AG09309 (cell line): ENCODE measurements at places on chromosomes 16 and 17.

GRCh38 chr17:3798273-3799180 is 2.5 kb downstream of the ITGAE start:
- no peak for DNase-seq

DNA sequence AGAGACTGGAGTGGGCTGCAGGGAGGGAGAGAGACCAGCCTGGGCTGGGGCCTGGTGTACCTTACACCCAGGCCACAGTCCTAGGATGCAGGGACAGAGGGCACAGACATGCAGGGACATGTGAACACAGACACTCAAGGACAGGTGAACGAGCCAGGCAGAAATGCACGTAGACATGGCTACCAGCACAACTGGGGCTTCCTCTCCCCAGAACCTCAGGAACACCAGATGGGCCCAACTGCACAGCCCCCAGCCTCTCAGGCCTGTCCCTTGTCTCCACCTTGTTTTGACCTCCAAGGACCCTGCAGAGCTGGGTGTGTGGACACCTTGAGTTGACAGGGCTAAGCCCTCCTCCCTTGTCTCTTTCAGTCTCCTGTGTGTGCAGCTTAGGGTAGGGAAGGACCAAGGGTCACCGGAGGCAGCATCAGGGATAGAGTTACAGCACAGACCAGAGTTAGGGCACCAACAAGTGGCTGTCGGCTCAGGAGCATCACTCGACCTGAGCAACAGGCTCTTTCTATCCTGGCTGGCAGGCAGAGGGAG is 9.2 kb downstream of the SEZ6 start:
- no peak for DNase-seq

DNA sequence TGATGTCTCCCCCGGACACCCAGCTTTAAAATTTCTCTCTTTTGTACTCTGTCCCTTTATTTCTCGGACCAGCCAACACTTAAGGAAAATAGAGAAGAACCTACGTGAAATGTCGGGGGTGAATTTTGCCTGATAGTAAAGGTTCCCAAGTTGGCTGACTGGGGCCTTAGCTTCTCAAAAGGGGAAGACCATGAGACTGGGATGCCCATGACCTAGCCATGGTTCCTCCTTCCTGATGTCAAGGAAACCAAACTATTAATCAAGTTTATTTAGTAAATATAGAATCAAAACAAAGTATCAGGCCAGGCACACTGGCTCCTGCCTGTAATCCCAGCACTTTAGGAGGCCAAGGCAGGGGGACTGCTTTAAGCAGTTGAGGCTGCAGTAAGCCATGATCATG is 2.4 kb upstream of the EIF1 start:
- DNase-seq, result no peak

DNA sequence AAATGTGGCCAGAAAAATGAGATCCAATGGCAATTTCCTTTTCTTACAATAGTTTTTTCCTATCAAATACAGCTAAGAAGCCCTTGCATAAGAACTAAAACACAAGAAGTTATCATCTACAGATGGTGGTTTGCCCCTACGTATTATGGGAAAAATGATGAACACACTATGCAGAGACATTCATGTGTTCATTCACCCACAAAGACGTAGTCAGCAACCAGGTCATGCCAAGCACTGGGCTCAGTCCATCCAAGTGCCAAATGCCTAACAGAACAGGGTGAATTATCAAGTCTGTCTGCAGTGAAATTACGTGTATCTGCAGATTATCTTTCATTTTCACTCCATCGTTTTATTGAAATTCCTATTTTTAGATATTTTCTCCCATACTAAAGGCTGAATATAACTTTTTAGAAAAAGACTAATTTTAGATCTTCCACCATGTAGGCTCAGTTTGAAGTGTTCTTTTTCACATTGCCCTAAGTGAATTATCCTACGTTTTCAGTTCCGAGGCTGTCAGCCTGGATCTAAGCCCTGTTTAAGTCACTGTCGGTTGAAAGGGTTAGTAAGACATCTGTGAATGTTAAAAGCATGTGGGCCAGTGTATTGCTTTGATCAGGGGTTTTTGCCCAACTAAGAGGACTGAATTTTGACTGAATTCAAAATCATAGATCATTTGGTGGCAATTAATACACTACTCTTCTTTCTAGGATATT is 78.1 kb upstream of the DHX40 start:
- DNase-seq, result peak; percentile 23

DNA sequence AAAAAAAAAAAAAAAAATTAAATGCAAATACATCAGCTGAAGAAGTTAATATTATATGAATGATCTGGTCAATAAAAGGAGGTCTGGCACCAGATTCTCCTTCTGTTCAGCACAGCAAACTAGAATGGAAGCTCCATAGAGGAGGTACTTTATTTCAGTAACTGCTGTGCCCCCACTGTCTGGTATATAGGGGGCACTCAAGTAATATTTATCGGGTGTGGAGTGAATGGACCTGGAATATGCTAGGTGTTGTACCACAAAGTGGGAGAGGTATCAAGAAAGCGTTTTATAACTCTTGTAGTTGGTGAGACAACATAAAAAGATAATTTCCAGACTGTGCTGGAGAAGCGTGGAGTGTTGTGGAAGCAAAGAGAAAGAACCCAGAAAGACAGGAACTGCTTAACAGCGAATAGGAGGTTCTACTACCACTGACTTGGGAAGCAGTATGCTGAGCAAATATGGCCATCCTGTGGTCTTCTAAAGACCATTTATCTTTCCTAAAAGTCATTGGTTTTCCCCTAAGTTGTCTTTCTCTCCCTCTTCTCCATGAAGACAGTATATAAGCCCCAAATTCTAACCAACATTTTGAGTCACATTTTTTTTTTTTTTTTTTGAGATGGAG is 12.2 kb upstream of the PRKCA start:
- DNase-seq, result no peak

DNA sequence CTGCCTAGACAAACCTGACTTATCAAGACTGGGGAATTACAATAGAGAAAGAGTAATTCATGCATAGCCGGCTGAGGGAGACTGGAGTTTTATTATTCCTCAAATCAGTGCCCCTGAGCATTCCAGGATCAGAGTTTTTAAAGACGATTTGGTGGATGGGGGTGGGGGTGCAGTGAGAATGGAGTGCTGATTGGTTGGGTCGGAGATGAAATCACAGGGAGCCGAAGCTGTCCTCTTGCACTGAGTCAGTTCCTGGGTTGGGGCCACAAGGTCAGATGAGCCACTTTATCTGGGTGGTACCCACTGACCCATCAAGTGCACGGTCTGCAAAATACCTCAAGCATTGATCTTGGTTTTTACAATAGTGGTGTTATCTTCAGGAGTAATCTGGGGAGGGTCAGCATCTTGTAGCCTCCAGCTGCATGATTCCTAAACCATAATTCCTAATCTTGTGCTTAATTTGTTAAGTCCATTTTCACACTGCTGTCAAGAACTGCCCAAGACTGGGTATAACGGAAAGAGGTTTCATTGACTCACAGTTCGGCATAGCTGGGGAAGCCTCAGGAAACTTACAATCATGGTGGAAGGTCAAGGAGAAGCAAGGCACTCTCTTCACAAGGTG is 69.6 kb downstream of the MARF1 start:
- DNase-seq, result no peak

DNA sequence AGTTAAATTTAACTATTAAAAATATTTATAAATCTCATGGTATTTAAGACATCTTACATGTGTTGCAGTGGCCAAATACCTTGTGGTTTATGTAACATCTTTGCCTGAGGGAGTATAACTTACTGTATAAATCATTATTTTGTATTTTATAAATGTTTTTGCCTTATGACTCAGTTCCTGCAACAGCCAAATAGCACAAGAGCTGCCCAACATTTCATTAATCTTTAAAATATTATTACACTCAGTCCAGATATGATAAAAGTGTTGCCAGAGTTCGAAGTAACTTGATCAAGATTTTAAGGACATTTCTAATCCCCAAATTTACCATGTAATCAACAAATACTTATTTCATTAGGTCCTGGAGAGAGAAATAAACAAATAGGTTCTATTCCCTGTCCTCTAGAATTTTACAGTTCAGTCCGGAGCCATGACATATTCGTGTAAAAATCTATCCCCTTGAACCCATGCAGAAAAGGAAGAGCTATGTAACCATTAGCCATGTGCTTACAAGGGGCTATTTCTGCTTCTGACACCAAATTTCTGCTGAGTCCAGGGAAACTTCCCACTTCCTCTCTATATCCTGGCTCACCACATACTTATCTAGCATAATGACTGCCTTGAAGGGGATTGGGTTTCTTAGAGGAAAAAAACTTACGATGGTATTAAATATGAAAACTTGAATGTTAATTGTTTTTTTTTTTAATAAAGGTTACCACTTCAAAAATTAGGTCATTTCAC is 44.0 kb downstream of the IRX6 start:
- DNase-seq, result peak; percentile 77

- DNase-seq, result no peak
Measured at GRCh38 chr17:48528936-48529682, 1.7 kb downstream of the HOXB1 start.

DNA sequence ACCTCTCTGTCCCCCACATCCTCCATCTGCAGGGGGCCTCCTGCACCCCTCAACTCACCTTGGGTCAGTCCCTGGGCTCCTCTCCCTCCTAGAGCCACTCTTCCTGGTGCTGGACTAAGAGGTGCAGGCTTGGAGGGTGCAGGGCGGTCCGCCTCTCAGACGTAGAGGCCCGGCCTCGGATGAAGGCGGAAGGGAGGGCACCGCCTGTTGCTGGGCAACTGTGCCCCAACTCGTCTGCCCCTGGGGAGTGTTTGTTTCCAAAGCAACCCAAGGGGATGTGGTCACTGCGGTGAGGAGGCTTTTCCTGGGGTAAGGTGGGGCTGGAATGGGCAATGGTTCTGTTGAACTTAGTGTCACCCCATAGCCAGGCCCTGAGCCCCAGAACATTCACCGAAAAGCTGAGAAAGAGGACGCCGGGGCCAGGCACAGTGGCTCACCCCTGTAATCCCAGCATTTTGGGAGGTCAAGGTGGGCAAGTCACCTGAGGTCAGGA is at the start of gene C16orf54:
Gene C16orf54 (minus strand): TSS at position 138 of the 493 bp plus-strand sequence. CDS start 1,039 bp downstream, outside the sequence.
- DNase-seq, result no peak

DNA sequence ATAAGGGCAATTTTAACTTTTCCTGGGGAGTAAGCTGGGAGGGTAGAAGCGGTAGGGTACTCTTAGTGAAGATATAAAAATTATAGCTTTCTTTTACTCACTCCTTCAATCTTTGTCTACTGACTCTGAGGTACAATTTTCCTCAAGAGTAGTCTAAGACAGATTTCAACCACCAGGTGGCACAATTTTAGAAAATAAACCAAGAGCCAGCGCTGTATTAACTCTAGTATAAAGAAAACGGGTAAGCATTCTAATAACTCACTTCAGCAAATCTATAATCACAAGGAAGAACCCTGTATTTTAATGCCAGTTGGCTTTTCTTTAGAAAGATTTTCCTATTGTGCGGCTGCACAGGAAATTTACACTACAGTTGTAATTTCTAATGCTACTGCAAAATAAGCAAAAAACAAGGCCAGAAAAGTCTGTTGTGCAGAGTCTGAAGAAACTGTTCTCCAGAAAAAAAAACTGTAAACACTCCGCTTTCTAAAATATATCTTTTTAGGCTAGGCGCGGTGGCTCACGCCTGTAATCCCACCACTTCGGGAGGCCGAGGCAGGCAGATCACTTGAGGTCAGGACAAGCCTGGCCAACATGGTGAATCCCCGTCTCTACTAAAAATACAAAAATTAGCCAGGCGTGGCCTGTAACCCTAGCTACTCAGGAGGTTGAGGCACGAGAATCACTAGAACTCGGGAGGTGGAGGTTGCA is 1.9 kb downstream of the CMC2 start:
- peak; percentile 21 for DNase-seq
